CD4-positive, alpha-beta T cell treated with Interleukin-4 for 4 hours (primary cell): ENCODE measurements at places on chromosomes 7 and 10.

- DNase-seq = no peak
These were observed 306.4 kb upstream of the ZNF32 start for GRCh38 chr10:43955002-43955596.

- no peak for DNase-seq
These were observed 45.4 kb downstream of the GPR37 start for GRCh38 chr7:124720195-124720594.

DNA sequence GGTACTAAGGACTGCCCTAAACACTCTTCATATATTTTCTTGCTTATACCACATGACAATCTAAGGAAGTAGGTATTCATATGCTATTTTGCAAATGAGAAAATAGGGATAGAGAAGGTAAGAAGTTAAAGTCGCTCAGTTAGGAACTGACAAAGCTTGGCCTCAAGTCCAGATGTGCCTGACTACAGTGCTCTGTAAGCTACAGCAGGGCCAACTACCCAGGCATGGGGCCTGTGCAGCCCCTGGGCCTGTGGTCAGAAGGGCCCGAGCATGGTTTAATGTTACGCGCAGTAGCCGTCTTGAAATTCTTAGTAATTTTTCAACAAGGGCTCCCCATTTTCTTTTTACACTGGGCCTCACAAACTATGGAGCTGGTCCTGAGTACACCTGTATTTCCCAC is 146.2 kb downstream of the GLI3 start:
- DNase-seq = no peak

DNA sequence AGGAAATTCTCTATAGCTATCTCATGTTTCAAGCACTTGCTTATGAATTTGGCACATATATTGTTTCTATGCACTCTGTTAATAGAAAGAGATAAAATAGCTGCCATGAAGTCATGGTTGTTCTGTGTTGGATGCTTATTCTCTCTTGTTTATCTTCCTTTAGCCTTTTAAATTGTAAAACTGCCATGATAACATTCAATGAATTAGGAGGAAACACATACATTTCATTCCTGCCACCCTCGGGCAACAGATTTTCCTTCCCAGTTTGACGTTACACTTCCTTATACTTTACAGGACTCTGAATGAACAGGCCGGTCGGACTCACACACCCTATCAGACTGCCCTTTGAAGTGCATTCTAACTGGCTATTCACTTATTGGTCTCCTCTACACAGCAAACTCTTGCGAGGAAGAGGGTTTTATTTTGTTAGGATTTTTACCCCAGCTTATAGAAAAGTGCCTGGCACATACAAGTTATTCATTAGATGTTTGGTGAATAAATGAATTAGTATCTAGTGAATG is 65.7 kb upstream of the FERD3L start:
- DNase-seq = no peak

DNA sequence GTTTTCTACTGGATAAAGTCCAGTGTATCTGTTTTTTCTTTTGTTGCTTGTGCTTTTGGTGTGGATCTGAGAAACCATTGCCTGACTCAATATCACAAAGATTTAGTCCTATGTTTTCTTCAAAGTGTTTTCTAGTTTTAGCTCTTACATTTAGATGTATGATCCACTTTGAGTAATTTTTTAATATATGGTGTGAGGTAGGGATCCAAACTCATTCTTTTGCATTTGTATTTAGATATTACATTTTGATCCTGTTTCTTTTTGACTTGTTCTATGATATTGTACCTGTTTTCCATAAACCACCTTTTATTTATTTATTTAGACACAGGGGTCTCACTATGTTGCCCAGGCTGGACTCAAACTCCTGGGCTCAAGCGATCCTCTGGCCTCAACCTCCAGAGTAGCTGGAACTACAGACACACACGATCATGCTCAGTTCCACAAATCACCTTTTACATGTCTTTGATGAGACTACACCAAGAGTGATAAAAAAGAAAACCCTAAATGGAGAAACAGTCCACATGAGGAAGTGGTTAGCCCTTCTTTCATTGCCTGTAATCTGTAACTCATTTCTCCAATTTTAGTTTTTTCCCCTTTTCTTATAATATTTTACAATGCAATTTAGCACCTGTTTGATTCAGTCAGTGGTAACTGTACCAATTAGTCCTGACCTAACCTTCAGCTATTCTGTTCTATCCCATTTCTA is 86.0 kb downstream of the SLC37A3 start:
- no peak for DNase-seq
